ENCODE measurements at places on chromosomes 3 and 15.

- DNase-seq: no peak
- H3K27me3 ChIP-seq: no peaks in the 10 kb centered on the region
- H3K4me1 ChIP-seq: peaks cover 48% of the 10 kb centered on the region
- H3K36me3 ChIP-seq: no peaks in the 10 kb centered on the region
- no peak overlapping the region for H3K27ac ChIP-seq
These were observed 138.2 kb upstream of the IL12A start for GRCh38 chr3:159850481-159850880.

DNA sequence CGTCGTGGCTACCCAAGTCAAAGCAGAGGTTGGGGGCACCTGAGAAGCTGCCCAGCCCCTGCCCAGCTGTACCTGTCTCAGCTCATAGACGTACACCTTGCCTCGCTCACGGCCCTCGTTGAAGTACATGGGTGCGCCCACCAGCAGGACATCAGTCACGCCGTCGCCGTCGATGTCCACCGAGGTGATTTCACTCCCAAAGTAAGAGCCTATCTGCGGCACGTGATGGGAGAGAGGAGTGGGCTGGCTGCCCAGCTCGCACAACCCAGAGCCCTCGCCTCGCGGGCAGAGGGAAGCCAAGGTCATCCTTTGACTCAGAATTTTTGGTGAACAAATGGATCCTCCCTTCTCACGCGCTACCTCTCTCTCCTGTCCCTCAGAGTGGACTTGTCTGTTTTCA lies 54.7 kb downstream of the FEM1B start:
- DNase-seq: no peak
- H3K27me3 ChIP-seq: peaks cover 8% of the 10 kb centered on the region
- H3K4me3 ChIP-seq: no peak overlapping the region

GRCh38 chr3:3189961-3190360 lies 10.5 kb upstream of the CRBN start:
- no peaks in the 10 kb centered on the region for H3K4me1 ChIP-seq
- H3K27me3 ChIP-seq: peaks cover 3% of the 10 kb centered on the region
- no peaks in the 10 kb centered on the region for H3K36me3 ChIP-seq
- H3K27ac ChIP-seq: no peak overlapping the region
- no peak for DNase-seq

GRCh38 chr3:8238432-8238831 lies 263.2 kb upstream of the LMCD1 start:
- H3K27ac ChIP-seq: no peak overlapping the region
- H3K4me1 ChIP-seq: no peaks in the 10 kb centered on the region
- H3K36me3 ChIP-seq: no peaks in the 10 kb centered on the region
- no peak for DNase-seq
- H3K27me3 ChIP-seq: no peaks in the 10 kb centered on the region

- H3K27me3 ChIP-seq: peaks cover 2% of the 10 kb centered on the region
- no peaks in the 10 kb centered on the region for H3K4me1 ChIP-seq
- no peak overlapping the region for H3K4me3 ChIP-seq
These were observed 46.3 kb upstream of the GAP43 start for GRCh38 chr3:115577000-115577399.

GRCh38 chr3:134707908-134708597 lies 57.2 kb upstream of the KY start:
- no peaks in the 10 kb centered on the region for H3K36me3 ChIP-seq
- H3K27ac ChIP-seq: peak overlapping the region; percentile 82
- H3K4me3 ChIP-seq: no peak overlapping the region

- peaks cover 8% of the 10 kb centered on the region for H3K4me1 ChIP-seq
- peak overlapping the region; percentile 38 for H3K4me3 ChIP-seq
- H3K27ac ChIP-seq: no peak overlapping the region
- no peaks in the 10 kb centered on the region for H3K36me3 ChIP-seq
- no peak for DNase-seq
- H3K27me3 ChIP-seq: peaks cover 25% of the 10 kb centered on the region
These were observed 16.0 kb upstream of the ADIPOQ start for GRCh38 chr3:186826410-186826975.

- no peak for DNase-seq
- no peaks in the 10 kb centered on the region for H3K36me3 ChIP-seq
- H3K4me1 ChIP-seq: no peaks in the 10 kb centered on the region
- H3K27me3 ChIP-seq: peaks cover 9% of the 10 kb centered on the region
- no peak overlapping the region for H3K27ac ChIP-seq
These were observed 19.6 kb downstream of the PLA2G4E start for GRCh38 chr15:42001236-42001635.

DNA sequence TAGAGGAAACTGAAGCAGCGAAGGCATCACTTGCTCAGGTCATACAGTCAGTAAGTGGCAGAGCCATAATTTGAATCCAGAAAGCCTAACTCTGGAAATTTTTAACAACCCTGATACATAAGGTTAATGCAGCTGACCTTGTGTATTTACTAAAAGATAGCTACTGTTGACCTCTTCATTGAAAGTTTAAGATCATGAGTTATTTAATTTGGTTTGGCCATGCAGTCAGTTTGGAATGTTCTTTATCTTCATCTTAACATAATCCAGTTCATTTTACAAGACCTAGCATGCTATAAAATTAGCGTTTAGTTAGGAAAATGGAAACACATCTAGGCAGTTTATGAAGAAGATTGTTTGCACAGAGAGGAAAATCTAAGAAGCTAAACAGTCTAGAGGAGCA lies 240.9 kb downstream of the RBMS3 start:
- H3K27ac ChIP-seq: no peak overlapping the region
- no peak overlapping the region for H3K4me3 ChIP-seq
- DNase-seq: no peak
- H3K36me3 ChIP-seq: no peaks in the 10 kb centered on the region
- H3K27me3 ChIP-seq: no peaks in the 10 kb centered on the region

DNA sequence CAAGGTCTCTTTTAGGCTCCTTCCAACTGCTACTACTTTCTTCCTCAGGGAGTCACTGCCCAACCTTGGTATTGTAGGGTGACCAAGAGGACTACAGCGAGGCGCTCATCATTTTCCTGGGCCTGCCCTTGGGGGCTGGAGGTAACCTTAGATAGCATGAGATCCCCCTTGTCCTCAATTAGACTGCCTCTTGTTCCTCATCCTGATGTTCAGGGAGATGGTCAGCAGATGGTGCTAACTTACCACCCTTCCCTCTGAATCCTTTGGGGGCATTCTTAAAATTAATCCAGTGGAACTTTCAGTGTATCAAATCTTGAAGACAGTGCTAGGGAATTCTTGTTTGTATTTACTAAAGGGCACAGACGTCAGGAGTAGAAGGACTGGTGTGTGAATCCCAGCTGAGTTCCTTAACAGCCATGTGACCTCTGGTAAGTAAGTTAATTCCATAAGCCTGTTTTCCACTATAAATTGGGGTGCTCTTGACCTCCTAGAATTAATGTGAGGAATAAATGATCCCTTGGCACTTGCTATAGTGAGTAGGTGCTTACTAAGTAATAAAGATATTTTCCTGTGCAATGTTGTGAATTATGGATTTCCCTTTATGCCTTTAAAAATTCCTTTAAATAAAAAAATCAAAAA lies 4.1 kb upstream of the CLPX start:
- H3K36me3 ChIP-seq: no peaks in the 10 kb centered on the region
- H3K4me1 ChIP-seq: peaks cover 3% of the 10 kb centered on the region
- peak; percentile 68 for DNase-seq

- peaks cover 62% of the 10 kb centered on the region for H3K4me1 ChIP-seq
- DNase-seq: no peak
- no peak overlapping the region for H3K4me3 ChIP-seq
These were observed 71.2 kb upstream of the DCBLD2 start for GRCh38 chr3:98972720-98973119.

GRCh38 chr15:60382773-60383674 lies 14.8 kb downstream of the ANXA2 start:
- peak overlapping the region; percentile 11 for H3K27ac ChIP-seq
- no peak overlapping the region for H3K4me3 ChIP-seq
- no peak for DNase-seq

- H3K4me1 ChIP-seq: peaks cover 8% of the 10 kb centered on the region
- H3K36me3 ChIP-seq: no peaks in the 10 kb centered on the region
- H3K27me3 ChIP-seq: peaks cover 1% of the 10 kb centered on the region
- no peak overlapping the region for H3K4me3 ChIP-seq
These were observed 69.8 kb upstream of the SLC4A7 start for GRCh38 chr3:27553886-27554540.

GRCh38 chr3:59424268-59425010 lies 374.6 kb upstream of the CFAP20DC start:
- H3K4me1 ChIP-seq: no peaks in the 10 kb centered on the region
- no peak overlapping the region for H3K27ac ChIP-seq
- H3K36me3 ChIP-seq: no peaks in the 10 kb centered on the region
- H3K4me3 ChIP-seq: no peak overlapping the region
- DNase-seq: no peak

GRCh38 chr15:92570391-92570790 lies 85.2 kb downstream of the FAM174B start:
- H3K27me3 ChIP-seq: peaks cover 2% of the 10 kb centered on the region
- DNase-seq: no peak
- H3K4me3 ChIP-seq: no peak overlapping the region
- no peaks in the 10 kb centered on the region for H3K36me3 ChIP-seq
- H3K27ac ChIP-seq: no peak overlapping the region

GRCh38 chr3:147336543-147337278 lies 69.6 kb downstream of the ZIC4 start:
- H3K4me3 ChIP-seq: no peak overlapping the region
- peaks cover 43% of the 10 kb centered on the region for H3K4me1 ChIP-seq
- H3K27ac ChIP-seq: peak overlapping the region; percentile 93
- peak; percentile 91 for DNase-seq
- peaks cover 1% of the 10 kb centered on the region for H3K27me3 ChIP-seq
- H3K36me3 ChIP-seq: no peaks in the 10 kb centered on the region

DNA sequence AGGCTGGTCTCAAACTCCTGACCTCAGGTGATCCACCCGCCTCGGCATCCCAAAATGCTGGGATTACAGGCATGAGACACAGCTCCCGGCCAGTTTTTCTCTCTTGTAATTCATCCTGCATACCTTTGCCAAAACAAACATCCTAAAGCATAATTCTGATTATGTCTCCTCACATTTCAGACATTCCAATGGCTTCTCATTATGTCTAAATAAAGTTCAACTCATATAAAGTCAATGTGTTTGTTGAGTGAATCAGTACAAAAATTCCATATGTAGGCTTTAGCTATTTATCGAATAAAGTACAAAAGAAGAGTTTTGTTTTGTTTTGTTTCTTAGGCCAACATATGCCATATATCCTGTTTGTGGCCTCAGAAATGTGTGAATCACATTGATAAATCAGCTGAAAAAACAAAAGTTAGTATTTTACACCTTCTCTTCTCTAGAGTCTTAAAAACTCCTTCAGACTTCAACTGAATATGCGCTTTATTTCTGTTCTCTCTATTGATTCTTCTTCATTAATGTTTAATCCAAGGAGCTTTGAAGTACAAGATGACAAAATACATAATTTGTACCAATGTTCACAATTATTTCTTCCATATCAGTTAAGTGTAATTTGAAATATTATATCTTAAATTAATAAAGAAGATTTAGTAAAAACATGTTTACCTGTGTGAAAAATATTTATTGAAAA lies 165.8 kb downstream of the MECOM start:
- peak; percentile 94 for DNase-seq
- no peak overlapping the region for H3K4me3 ChIP-seq
- H3K27me3 ChIP-seq: no peaks in the 10 kb centered on the region
- H3K36me3 ChIP-seq: no peaks in the 10 kb centered on the region

DNA sequence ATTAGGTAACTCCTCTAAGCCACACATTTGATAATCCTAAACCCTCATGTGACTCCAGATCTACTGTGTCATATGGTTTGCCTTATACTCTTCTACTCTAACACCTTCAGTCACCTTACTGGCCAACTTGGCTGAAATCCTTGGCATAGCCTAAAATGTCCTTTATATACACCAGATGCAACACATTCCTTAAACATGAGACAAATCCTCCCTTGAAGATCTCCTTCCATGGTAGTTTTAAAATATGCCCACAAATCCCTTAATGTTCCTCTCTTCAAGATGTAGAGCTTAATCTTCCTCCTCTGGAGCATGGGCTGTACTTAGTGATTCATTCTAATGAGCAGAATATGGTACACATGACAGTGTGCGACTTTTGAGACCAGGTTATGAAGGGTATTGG lies 238.9 kb downstream of the SUCLG2 start:
- H3K4me3 ChIP-seq: no peak overlapping the region
- H3K27ac ChIP-seq: no peak overlapping the region
- DNase-seq: no peak
- no peaks in the 10 kb centered on the region for H3K4me1 ChIP-seq
- H3K36me3 ChIP-seq: no peaks in the 10 kb centered on the region
- H3K27me3 ChIP-seq: no peaks in the 10 kb centered on the region

- no peaks in the 10 kb centered on the region for H3K4me1 ChIP-seq
- no peaks in the 10 kb centered on the region for H3K36me3 ChIP-seq
- no peak overlapping the region for H3K27ac ChIP-seq
- H3K27me3 ChIP-seq: peaks cover 9% of the 10 kb centered on the region
These were observed 17.4 kb upstream of the SLC25A36 start for GRCh38 chr3:140924097-140924873.

DNA sequence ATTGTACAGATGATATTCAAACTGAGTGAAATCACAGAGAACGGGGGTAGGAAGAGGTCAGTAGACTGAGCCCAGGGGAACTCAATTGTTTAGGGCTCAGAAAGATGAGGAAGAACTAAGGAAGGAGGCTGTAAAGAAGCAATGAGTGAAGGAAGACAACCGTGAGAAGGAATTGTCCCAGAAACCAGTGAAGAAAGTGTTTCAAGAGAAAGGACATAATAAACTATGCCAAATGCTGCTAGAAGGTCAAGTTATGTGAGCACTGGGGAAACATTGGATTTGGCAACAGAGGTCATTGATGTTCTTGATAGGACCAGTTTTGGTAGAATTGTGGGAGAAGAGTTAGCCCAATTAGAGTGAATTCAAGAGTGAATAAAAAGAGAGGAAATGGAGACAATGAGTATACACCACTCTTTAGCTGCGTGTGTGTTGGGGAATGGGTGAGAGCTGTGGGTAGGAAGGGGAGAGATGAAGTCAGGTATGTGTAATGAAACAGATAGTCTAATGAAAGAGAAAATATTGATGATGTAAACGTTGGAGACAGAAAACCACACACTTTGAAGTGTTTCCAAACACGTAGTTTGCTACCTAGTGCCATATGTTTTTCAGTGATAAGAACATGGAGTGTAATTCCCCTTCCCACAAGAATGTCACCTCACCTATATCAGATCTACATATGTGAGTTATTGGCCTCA lies 42.5 kb upstream of the MME start:
- H3K4me3 ChIP-seq: no peak overlapping the region
- H3K36me3 ChIP-seq: no peaks in the 10 kb centered on the region
- no peaks in the 10 kb centered on the region for H3K27me3 ChIP-seq
- no peaks in the 10 kb centered on the region for H3K4me1 ChIP-seq
- no peak for DNase-seq
- H3K27ac ChIP-seq: no peak overlapping the region

DNA sequence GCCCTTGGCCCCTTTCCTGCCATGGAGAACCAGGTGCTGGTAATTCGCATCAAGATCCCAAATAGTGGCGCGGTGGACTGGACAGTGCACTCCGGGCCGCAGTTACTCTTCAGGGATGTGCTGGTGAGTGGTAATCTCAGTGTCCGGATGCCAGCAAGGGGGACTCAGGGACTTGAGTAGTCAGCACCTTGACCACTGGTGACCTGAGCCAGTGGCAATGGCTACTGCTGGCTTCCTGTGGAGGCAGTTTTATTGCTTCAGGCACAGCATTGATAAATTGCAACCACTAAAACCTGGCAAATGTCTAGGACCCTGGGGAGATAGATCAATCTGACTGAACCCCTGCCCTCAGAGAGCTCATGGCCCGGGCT lies 830 bp downstream of the MAP2K5 start:
- no peaks in the 10 kb centered on the region for H3K36me3 ChIP-seq
- peaks cover 8% of the 10 kb centered on the region for H3K4me1 ChIP-seq
- H3K4me3 ChIP-seq: peak overlapping the region; percentile 99

- no peaks in the 10 kb centered on the region for H3K36me3 ChIP-seq
- H3K4me3 ChIP-seq: no peak overlapping the region
- peaks cover 55% of the 10 kb centered on the region for H3K4me1 ChIP-seq
- no peaks in the 10 kb centered on the region for H3K27me3 ChIP-seq
- H3K27ac ChIP-seq: no peak overlapping the region
- no peak for DNase-seq
These were observed 62.7 kb downstream of the TCF12 start for GRCh38 chr15:56981160-56981559.

All from endothelial cell of umbilical vein (primary cell).